Stimulated activated CD4-positive, alpha-beta T cell treated with anti-CD3 and anti-CD28 coated beads, Interleukin-1b, Interleukin-23, amount 100 ng/mL, for 24 hours (primary cell): ENCODE measurements at places on chromosomes 12 and 14.

- no peak for DNase-seq
Measured at GRCh38 chr14:23577004-23577681, 1.4 kb downstream of the JPH4 start.

DNA sequence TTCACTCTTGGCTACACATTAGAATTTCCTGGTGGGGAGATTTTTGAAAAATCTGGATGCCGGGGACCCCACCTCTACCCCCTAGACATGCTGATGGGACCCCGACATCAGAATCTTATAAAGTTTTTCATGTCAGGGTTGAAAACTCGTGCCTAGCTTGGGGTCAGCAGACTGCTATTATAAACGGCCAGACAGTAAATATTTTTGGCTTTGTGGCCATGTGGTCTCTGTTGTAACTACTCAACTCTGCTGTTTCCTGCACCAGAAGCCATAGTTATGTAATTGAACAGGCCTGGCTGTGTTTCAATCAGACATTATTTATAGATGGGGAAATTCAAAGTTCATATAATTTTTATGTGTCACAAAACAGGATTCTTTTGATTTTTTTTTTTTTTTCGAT lies 41.6 kb downstream of the ACACB start:
- no peak for DNase-seq

GRCh38 chr14:80567905-80568536 lies 356.7 kb upstream of the DIO2 start:
- no peak for DNase-seq

GRCh38 chr14:103510724-103511693 lies 11.6 kb downstream of the CKB start:
- DNase-seq = no peak

- DNase-seq = no peak
Measured at GRCh38 chr12:111656016-111656415, 29.7 kb downstream of the BRAP start.

- no peak for DNase-seq
Measured at GRCh38 chr12:130689408-130690405, 26.4 kb downstream of the RIMBP2 start.

- DNase-seq = no peak
Measured at GRCh38 chr12:54239620-54240019, 40.3 kb downstream of the CBX5 start.

GRCh38 chr12:109436188-109436560 lies 40.9 kb downstream of the KCTD10 start:
- no peak for DNase-seq

GRCh38 chr12:94244165-94245133 lies 96.1 kb downstream of the PLXNC1 start:
- DNase-seq = no peak

DNA sequence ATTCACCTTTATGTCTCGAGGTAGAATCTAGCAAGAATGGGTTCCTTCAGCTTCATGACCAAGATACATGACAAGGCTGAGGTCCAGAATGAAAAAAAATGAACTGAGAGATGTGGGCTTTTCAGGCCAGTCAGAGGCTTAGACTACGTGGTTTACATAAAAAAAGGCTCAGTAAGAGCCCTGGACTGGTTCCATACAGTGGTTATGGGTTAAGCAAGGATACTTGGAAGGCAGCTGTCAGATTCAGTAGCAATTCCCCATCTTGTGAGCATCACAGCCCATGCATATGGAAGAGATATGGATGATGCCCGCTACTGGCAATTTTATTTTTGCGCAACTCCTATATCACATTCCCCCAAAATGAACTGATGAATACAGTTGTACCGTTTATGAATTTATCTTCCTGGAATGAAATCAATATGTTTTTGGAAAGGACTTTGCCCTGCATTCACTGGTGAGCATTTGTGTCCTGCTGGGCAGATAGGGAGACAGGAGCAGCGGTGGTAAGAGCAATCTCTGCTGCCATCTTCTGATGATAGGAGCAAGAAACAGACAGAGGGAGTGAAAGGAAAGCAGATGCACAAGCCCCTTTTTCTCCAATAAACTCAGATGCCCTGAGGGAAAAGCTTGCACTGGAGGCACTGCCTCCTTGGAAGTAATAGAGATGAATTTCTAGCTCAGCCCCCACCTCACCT lies 280.4 kb downstream of the GALC start:
- DNase-seq = no peak

- DNase-seq = no peak
Measured at GRCh38 chr14:94756310-94756882, 13.5 kb downstream of the GSC start.

DNA sequence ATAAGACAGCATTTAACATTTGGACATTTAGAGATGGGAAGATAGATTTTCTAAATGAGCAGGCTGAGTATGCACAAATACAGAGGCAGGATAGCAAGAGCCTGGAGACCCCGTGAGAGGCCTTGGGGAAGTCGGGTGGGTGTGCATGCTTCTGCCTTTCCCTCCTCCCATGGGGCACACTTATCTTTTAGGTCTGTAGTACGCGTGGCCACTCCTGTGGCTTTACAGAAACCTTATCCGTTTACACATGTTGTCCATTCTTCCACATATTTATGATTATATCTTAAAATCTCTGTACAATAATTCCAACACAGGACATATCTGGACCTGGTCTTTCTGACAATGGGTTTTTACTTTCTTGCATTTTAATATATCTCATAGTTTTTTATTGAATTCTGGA lies 33.6 kb downstream of the GYS2 start:
- DNase-seq = no peak

- no peak for DNase-seq
Measured at GRCh38 chr14:72869407-72870329, 24.2 kb downstream of the DPF3 start.
